ENCODE measurements at places on chromosomes 7 and 10.

- no peak for DNase-seq
Observed at GRCh38 chr10:121828045-121828444, 99.8 kb downstream of the ATE1 start.

- no peak for DNase-seq
Observed at GRCh38 chr10:58275261-58275660, 6.3 kb downstream of the CISD1 start.

GRCh38 chr10:45279682-45280081 lies 35.7 kb downstream of the OR13A1 start:
- DNase-seq, result no peak

GRCh38 chr7:55494951-55495350 lies 77.4 kb downstream of the VOPP1 start:
- no peak for DNase-seq

DNA sequence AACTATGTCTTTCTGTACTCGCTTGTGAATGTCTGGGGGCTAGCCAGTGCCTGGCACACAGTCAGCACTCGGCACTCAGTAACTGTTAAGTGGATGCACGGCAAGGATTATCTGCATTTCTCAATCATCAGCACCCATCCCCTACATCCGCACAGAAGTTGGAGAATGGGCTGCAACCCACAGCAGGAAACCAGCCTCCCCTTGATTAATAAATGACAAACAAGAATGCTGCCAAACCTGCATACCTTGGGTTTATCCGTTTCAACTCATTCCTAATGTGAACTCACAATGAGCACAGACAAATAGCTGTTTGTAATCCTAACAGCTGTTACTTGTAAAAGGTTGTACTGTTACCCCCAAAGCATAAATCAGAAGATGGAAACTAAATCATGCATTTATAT lies 28.9 kb downstream of the PPP1R3C start:
- DNase-seq, result no peak

DNA sequence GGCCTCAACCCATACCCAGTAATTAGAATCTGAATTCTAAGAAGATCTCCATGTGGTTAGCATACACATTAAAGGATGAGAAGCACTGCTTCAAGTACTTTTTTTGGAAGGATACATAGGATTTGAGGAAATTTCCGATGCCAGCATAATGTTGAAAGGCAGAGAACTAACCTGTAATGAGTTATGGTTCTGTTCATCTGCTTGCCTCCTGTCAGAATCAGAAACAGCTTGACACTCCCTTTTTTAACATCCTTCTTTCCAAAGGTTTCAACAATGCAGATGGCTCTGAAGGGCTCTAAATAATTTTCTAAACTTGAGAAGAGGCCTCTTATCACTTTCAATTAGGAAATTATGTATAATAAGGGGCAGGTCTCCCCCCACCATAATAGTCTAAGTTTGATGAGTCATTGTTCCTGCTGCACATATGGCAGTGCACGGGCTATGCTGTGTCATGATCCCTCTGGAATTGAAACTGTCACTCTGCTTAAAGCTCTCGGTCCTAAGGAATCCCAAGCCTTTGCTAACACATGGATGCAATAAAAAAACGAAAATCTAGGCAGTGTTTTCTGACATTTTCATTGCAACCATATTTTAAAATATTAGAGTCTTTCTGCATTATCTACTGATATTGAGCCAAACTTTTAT lies 291.2 kb upstream of the FZD1 start:
- DNase-seq, result no peak

DNA sequence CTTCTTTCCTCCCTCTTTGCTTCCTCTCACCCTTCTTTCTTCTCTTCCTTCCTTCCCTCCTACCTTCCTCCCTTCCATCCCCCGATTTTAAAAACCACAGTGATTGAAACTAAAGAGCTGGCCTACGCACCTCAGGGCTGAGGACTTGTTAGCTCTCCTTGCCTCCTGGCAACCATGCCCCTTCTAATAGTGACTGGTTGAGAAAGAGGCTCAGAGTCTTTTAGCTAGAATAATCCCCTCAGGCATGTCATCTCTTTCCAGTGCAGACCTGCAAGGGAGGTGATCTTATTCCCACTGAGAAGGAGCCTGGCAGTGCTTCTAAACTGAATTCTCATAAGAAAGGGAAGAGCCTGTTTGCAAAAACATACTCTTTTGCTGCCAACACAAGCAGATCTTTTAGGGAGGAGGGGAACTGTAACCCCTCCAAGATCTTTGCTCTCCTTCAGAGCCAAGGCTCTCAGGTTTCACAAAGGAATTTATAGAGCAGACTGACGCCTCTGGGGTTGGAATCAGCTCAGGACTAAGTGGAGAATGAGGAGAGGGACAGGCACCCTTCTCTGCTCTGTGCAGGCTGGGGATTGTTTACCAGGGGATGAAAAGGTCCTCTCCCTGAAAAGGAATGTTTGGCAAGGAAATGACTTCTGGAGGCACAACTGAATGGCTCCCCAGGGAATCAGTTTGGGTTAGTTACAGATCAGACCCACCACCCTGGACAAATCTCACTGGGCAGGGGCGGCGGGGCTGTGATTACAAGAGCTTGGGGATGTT lies 9.4 kb upstream of the ANKRD1 start:
- DNase-seq, result no peak

- DNase-seq, result no peak
Observed at GRCh38 chr7:97089771-97090170, 27.7 kb upstream of the SDHAF3 start.

DNA sequence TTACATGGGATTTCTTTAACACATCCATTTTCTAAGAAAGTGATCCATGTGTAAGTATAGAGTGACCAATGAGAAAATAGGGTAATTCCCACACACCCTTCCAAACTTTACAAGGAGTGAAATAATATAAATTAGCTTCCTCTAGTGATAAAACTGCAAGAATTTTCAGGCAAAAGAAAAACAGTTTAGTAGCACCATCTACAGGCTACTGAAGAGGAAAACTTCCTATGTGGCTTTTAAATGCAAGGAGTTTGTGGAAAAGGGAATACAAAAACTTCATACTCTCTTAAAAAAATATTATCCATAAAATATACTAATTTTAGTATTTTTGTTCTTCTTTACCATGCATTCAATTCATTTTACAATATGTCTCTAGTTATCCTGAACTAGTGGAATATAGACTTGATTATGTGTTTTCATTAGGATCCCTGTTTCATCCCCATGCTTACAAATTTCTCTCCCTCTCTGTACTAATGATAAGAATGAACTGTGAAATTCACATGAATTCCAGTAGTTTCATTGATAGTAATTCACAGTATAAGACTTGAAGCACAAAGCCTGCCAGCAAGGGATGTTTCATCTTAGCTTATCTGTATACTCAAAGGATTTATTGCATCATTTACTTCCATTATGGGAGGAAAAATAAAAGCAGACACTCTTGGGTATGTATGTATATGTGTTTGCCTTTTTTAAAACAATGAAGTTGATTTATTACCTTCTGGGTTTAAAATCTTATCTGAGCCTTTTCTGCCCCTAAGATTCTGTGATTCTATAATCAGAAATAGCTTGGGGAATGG lies 442.9 kb downstream of the AUTS2 start:
- DNase-seq, result no peak

GRCh38 chr7:33796538-33796937 lies 108.8 kb upstream of the BMPER start:
- DNase-seq, result no peak

DNA sequence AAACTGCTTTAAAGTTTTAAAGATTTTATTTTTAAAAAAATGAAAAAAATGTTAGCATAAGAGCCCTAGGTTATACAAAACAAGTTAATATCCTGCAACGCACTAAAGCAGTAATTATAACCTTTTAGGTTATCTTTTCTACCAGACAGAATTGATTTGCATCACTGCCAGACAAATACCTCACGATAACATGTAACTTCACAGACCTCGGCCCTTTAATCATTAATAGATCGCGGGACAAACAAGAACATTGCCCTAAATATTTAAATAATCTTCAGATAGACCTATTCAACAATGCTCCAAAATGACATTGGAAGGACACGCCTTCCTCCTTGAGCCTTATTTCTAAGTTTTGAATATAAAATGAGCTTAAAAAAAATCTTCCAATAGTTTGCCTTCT lies 23.8 kb upstream of the C7orf33 start:
- DNase-seq, result no peak

- DNase-seq, result no peak
Observed at GRCh38 chr10:102988404-102989314, 70.6 kb downstream of the CNNM2 start.

DNA sequence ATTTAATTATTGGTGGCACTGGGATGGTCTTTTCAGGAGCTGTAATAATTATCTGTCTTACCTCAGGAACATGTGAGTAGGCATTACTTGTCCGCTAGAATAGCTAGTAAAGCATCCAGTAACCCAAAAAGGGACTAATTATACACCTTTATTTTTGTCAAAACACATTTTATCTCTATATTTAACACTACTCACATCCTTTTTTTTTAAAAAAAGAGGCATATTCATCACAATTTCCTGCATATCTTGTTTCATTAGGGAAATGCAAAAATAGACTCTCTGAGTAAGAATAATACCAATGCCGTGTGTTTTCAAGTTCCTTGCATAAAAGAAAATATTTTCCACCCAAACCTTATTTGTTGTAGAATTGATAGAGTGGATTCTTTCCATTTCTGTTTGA lies 99.5 kb downstream of the VTI1A start:
- no peak for DNase-seq

GRCh38 chr7:134520130-134520529 lies 7.2 kb upstream of the AKR1B10 start:
- DNase-seq, result no peak

DNA sequence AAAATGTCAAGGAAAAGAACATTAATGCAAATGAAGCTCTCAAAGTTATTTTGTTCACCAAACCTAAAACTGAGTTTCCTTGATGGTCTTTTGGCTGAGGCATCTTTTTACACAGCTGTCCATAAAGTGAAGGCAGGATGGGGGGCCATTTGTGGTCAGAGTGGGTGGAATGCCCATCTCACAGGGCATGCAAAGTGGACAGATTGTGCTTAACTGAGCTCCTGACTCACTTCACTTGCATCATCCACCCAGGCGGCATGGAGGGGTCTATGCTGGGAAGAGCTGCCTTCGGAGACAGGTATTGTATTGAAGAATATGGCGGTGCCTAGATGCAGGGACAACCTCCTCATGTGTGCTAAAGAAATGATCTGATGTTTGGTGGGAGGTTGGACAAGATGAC lies 905.3 kb downstream of the KCNMA1 start:
- no peak for DNase-seq

DNA sequence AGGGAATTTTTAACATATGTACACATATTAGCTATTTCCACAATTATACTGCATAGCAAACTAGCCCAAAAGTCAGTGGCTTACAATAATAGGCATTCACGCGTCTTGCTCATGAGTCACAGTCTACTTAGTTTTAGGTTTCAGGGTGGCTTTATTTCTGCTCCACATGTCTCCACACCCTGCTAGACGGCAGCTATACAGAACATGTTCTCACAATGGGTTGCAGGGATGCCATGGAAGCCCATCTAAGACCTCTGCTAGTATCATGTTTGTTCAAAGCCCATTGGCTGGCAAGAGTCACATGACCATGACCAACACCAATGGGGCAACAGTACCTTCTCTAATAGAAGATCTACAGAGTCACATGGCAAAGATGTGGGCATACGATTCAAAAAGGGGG lies 96.3 kb upstream of the NEBL start:
- no peak for DNase-seq

Measured in effector memory CD4-positive, alpha-beta T cell (primary cell).